GM12865 (cell line): ENCODE measurements at places on chromosomes 1 and 21.

GRCh38 chr1:220696226-220696862 is 6.2 kb downstream of the C1orf115 start:
- DNase-seq, result no peak

DNA sequence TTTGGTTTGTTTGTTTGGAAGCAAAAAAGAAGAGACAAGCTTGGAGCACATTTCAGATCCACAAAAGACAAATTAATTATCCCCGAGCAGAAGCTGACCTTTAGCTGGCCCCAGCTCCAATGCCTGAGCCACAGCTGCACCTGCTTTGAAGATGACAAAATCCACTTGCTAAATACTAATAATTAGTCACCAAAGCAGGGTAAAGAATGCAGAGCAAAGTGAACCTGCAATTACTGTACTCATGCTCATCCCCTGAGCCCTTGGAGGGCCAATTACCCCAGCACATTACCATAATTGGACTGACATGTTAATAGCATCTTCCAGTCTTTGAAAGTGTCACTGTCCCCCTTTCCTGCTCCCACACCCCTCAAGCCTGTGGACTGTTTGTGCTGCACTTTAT is 38.2 kb upstream of the KCND3 start:
- no peak for DNase-seq

DNA sequence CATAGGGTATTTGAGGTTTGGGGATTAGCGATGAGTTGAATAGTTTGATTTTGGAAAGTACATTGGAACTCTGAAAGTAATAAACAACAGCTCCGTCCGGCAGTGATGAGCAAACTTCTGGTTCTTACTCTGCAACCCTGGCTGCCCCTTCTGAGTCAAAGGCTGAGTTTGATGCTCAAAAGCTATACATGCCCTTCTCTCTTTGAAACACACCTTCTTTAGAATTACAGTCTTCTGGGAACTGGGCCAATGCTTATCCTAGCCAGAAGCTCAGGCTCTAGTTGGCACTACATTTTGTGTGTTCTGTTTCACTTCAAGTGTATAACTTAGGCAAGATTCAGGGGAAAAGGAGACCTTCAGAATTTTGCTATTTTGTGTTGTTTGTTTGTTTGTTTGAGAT is 9.3 kb downstream of the AHCYL1 start:
- no peak for DNase-seq

DNA sequence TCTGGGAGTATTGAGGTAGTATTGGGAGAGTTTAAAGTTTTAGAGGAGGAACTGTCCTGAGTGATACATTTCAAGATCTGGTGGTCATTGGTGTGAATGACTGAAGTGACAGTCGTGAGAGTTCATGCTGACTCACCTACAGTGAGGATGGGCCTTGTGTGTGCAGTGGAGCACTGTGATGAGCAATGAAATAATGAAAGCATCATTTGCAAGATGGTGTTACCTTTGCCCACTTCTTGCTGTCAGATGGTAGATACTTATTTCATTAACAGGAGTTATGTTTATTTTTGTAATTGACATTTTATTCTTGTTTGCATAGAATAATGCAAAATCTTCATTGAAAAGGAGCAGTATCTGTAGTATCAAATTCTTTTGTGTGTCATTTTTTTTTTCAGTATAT is 29.0 kb downstream of the POU2F1 start:
- DNase-seq, result peak; percentile 41

DNA sequence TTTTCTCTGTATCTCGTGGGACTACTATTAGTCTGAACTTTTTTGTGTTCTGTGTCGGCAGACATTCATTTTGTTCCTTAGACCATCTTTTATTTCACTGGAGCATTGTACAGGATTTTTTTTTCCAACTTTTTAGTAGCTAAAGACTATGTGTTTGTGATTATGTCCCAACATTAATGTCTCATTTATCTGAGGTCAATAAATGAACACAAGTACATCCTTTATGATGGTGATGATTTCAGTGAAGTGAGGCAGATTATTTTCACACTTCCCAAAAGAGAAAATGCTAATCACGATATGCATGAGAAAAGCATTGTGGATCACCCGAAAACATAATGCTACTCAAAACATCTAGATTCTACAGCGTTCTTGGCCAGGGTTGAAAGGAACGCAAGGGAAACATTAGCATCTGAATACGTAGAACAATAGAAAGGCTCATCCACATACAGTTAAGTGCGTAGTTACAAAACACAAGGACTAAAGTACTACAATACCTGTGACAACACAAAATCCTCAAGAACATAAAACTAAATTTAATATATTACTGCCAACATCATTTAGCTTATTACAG is 981.7 kb upstream of the NCAM2 start:
- DNase-seq, result no peak

DNA sequence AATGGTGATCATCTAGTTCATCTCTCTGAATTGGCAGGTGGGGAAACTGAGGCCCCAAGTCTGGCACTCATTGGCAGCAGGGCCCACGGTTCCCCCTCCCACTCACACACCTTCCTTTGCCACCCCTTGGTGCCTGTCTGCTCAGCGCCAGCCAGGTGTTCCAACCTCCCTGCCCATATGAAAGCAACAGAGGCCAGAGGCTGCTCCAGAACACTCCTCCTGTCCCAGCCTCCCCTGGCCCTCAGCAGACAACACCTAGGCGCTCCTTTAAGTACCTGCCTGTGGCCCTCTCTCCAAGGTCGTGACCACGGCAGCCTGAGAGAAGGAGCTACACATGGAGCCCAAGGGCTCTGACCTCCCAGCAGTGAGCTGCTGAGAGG is 362.3 kb upstream of the VAMP3 start:
- DNase-seq, result no peak

DNA sequence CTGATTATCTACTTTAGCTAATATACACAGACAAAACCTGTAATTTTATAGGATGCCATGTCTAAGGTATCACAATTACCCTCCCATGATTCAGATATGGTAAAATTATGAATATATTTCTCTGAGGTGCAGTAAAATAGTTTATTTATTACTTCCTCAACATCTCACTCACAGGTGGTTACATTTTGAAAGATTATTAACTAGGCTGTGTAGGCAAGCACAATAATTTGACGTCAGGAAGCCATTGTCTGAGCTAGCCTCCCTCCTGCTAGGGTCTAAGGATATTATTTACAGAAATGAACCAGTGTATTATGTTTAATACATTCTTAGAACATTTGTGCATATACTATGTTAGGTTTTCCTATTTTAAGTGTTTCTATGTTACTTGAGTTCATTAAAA is 69.9 kb upstream of the ADGRL2 start:
- no peak for DNase-seq

DNA sequence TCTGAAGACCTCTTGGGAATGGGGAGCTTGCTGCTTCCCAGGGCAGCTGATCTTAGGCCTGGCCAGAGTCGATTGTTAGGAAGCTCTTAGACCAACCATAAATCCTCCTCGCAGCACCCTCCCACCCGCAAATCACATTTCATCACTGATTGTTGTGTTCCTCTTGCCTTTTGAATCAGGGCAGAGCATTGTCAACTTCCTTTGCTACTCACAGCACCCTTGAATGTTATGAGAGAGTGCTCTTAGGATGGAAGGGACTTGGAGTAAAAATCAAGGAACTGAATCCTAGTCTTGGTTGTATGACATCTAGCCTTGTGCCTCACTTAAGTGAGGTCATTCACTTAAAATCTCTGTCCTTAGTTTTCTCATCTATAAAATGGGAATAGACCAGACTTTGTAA is 3.0 kb downstream of the VASH2 start:
- no peak for DNase-seq

DNA sequence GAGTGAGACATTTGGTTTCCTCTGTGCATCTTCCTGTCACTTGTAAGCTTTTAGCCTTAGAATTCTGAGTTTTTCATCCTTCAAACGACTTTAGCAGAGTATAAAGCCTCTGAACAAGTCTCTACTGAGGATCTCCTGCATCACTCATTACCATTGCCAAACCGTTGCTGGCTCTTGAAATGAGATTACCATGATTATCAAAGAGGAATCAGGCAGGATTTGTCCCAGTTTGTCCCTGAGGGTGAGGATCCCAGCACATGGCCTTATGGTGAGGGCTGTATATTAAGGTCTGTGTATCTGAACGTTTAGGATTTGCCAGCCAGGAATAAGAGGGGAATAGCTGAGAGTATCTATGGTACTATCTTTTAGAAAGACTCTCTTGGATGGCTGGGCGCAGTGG is 169.5 kb upstream of the L1TD1 start:
- DNase-seq, result no peak

- no peak for DNase-seq
Observed at GRCh38 chr1:172085317-172085716, 244.0 kb downstream of the DNM3 start.

- peak; percentile 59 for DNase-seq
Observed at GRCh38 chr1:117606649-117607430, 992 bp downstream of the TENT5C start.

GRCh38 chr21:41636636-41637630 is 129.0 kb upstream of the TMPRSS2 start:
- DNase-seq, result no peak

DNA sequence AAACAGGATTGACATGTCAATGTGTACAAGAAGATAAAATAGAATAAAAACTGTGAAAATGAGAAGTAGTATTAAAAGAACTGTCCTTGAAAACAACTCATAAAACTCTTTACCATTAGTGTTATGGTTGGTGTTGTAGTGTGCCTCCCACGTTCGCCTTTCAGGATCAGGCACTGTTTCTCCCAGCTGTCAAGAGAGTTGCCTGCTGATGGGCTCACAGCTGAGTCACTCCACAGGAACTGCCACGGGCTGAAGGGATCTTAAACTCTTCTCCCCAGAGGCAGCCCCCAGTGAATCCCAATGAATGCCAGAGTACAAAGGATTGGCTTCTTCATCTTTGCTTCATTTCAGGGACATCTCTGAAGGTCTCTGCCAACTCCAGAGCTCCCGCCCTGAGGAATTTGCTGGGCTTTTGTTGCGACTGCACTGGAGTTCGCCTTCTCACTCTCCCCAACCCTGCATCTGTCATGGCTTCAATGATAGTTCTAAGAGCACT is 119.6 kb downstream of the ADGRL2 start:
- DNase-seq, result no peak

DNA sequence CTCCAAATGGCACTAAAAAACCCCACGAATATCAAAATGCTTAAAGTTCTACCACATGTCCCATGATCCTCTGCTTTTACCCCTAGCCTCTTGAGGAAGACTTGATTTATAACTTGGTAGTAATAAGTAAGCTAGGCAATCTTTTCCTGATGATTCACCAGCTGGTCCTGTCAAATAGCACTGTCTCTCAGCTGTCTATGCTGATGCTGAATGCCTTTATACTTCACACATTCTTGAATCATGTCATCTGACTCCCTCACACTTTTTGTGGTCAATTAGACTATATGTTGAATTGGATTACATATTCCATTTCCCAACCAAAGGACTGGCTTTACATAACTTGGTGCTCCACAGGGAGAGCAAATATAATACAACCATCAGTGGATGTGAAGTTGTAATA is 16.6 kb downstream of the C21orf91 start:
- DNase-seq, result no peak

DNA sequence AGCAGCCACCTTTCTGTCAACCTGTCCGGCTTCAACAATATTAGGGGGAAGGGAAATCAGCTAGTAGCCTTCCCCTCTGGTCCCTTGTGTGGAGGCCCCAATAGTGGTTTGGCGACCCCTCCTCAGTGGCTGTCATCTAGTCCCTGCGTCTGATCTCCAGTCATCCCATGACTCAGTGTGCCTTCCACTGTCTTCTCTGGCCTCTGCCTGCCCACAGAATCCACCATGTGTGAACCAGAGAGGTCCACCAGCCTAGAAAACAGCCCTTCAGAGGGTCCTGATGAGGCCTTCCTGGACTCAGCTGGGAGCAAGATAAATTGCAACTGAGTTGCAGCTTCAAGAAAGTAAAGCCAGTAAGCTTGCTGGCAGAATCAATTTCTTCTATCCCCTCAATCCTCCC is 3.8 kb upstream of the ATXN7L2 start:
- DNase-seq, result no peak

- DNase-seq, result no peak
Observed at GRCh38 chr1:184257873-184258272, 129.0 kb upstream of the C1orf21 start.

DNA sequence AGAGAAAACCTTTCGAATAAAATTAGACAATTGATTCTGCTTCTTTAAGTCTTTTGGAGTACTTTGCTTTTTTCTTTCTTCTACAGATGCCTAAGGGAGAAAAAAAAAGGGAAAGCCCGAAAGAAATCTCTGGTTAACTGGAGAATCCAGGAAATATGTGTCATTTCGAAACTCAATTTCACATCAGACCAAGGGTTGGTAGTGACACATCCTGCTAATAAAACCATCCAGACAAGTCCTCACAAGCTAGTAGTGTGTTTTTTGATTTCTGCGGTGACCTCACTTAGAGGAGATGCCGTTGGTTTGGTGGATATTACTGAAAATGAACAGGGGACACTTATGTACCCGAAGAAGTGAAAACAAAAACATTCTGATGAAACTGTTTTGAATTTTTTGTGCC is 726.5 kb upstream of the ADAMTS5 start:
- no peak for DNase-seq

DNA sequence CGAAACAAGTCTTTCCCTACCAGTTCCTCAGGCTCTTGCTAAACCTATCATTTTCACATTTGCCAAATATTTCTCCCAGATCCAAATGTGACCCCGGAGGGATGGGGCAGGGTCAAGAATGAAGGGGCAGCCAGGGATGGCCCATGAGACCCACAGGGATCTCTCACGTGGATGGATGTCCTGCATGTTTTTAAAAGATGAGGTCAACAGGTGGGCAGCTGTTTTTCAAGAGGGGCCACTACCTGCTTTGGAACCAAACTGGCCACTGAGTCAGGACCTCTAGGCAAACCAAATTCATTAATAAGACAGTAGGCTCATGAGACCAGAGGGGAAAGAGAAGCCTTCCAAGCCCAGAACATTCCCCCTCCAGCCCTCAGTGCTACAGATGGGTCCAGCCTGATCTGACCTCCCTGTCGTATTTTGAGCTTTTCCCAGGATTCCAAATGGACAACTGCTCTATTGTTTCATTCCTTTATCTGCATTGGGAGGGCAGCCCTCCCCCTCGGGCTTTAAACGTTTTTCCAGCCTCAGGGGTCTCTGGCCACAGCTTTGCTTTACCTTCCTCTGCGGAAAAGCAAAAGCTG is 252.5 kb upstream of the IRF2BP2 start:
- DNase-seq, result no peak

DNA sequence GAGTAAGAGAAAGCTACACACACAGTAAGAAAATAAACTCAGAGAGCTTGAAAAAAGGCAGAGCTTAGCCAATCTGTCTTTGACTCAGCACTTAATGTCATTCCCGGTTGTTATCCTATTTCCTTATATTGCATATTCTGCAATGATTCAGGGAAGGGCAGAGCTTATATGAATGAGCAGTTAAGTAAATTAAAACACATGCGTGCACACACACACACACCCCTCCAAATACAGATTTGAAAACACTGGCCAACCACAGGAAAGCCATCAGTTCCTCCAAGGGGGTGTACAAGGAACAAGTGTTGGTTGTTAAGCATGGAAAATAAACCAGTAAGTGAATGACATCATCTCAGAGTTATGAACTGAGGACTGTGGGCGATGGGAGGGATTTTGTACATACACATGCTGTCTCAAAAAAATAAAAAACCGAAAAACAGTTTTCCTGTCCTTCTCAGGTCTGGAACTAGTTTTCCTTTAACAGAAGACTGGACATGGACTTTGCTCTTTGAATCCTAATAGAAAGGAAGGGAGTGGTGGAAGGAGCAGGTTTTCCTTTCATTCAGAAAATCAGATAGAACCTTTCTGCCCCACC is 1.0 kb downstream of the IQGAP3 start:
- no peak for DNase-seq
